ENCODE measurements at places on chromosomes 6 and 20.

- no peak for DNase-seq
These were observed 195.7 kb downstream of the COL19A1 start for GRCh38 chr6:70062010-70062409.

DNA sequence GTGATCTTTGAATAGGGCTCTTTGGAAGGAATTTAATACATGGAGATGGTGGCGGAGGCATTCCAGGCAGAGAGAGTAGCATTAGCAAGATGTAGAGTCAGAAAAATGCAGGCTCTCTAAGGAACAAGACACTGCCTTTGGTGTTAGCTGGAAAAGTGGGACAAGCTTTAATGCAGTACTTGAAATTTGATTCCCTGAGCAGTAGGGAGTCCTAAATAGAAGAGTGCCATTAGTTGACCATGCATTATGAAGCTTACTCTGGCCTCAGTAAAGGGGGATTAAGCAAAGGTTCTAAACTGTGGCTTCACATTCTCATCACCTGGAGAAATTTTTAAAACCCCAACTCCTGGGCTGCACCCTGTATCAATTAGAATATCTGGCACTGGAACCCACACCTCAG lies 494.8 kb upstream of the SOX4 start:
- no peak for DNase-seq

DNA sequence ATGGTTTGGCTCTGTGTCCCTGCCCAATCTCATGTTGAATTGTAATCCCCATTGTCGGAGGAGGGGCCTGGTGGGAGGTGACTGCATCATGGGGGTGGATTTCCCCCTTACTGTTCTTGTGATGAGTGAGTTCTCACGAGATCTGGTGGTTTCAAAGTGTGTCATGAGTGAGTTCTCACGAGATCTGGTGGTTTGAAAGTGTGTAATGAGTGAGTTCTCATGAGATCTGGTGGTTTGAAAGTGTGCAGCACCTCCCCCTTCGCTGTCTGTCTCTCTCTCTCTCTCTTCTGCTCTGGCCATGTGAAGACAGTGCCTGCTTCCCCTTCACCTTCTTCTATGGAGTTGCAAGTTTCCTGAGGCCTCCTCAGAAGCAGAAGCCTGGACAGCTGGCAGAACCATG lies 87.6 kb downstream of the MYLK4 start:
- no peak for DNase-seq

DNA sequence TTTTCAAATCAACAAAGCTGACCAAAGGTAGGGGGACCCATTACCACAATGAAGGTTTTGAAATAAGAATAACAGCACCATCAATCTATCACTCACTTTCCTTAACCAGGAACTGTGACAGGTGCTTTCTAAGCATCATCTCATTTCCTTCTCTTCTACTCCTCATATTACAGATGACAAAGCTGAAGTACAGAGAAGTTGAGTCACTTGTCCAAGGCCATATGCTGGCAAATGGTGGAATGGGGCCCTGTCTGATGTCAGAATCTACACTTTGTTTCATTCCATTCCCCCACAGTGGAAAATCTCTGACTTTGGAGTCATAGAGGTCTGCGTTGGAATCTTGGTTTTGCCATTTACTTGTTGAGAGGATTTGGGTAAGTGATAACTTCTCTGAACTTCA lies 222.5 kb upstream of the LRFN2 start:
- no peak for DNase-seq

DNA sequence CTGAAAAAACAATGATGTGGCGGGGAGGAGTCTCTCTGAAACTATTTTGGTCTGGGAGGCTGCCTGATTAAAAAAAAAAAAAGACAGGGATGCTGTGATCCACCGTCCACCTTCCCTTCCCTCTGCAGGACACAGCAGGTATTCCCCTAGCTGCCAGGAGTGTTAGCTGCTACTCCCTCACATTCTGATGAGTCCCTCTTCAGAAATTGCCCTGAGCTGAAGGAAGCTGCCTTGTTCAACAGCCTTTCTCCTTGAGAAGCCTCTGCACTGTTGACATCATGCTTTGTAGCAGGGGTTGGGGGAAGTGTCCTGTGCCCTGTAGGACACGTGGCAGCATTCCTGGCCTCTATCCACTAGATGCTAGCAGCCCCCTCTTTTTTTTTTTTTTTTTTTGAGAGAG lies 71.7 kb upstream of the ZMYND8 start:
- DNase-seq, result no peak

DNA sequence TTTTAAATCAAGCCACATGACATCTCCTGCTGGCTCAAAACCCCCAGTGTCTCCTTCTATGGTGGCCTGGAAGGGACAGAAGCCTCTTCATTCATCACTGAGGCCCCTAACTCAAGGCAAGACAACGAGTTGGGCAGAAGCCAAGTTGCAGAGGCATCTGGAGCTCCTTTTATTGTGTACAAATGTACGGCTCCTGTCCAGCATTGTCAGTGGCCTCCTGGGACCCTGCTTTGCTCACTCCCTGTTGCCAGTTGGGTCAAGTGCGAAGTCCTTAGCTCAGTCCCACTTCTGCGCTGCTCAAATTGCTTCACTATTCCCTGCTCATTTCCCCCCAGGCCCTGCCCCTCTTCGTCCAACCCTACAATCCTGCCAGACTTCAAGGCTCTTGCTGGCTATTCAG lies 181.2 kb upstream of the PMEPA1 start:
- DNase-seq, result no peak

GRCh38 chr6:38959138-38959537 lies 89.4 kb upstream of the GLP1R start:
- no peak for DNase-seq

- DNase-seq, result no peak
These were observed 172.0 kb downstream of the VEGFA start for GRCh38 chr6:43942011-43942442.

DNA sequence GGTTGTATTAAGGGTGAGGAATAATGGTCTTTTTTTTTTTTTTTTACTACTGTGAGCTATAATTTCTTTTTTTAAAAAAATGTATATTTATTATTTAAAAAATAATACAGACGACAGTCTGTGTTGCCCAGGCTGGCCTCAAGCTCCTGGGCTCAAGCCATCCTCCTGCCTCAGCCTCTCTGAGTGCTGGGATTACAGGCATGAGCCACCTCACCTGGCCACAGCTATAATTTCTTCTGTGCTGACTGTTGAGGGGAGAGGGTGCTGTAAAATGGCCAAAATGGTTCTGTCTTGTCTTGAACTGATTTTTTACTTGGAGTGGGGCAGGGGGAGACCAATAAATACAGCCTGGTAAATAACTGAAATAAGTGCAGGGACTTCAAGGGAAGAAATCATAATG lies 3.6 kb downstream of the SRSF3 start:
- DNase-seq, result peak; percentile 24

GRCh38 chr6:139713900-139714506 lies 339.6 kb upstream of the CITED2 start:
- no peak for DNase-seq

DNA sequence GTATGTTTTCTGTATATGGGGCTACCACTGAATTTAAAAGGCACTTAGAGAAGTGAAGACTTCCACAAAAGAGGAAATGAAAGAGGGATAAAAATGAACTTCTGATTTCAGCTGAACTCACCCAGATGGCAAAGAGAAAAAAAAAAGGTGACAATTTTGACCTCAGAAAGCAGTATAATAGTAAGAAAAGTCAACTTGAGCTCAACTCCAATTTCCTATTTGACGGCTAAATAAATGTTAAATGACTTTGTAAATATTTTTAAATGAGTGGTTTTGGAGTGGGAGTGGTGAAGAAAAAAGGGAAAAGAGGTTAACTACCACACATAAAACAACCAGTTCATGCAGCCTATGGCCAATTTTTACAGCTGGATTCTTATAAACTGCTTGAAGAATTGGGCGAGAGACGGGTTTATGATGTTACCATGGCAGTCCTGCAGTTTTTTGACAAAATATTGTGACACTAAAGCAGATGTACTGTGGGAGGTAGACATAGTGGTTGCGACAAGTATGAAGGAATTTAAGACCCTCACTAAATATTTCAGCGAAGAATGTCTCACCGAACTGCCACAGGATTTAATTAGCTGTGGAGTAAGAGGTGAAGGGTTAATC lies 49.8 kb upstream of the ADTRP start:
- no peak for DNase-seq

DNA sequence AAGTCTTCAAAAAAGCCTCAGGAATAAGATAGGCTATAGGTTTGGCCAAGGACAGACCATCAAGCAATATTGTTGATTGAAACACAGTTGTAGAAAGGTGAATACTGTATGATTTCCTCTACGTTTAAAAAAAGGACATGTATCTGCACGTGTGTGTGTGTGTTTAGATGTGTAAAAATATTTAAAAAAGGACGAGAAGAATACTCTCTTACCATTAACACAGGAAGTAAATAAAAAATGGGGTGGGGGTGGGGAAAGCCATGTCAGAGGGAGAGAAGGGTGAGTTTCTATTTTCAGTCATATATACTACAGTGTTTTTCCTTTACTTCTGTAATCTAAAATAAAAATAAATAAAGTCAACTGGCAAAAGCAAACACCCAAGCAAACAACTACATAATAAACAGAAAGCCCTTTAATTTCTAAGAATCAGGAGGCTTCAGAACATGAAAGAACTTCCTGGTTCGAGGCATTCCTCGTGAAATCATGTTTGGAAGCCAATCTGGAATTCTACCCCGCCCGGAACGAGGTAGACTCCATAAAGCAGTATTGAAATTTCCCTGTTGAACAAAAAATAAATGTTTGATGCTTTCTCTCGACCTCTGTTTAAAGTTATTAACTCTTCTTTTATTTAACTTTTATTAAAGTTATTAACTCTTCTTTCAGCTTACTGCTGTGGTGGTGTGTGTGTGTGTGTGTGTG lies 158.1 kb upstream of the ZNF217 start:
- no peak for DNase-seq

GRCh38 chr6:163332575-163332974 lies 81.9 kb upstream of the QKI start:
- DNase-seq, result no peak

DNA sequence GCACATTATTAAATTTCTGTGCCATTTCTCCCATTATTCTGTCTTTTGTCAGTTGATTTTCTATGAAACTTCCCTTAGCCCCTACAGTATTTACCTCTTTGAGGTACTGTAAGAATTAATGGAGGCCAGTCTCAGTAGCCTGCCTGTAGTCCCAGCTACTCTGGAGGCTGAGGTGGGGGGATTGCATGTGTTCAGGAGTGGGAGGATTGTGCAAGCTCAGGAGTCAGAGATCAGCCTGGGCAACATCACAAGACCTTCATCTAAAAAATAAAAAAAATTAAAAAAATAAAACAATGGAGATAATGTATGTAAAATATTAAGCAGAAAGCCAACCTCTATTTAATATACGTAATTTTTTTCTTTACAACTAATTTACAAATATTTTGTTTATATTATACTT lies 77.8 kb downstream of the OR2B2 start:
- DNase-seq, result no peak

DNA sequence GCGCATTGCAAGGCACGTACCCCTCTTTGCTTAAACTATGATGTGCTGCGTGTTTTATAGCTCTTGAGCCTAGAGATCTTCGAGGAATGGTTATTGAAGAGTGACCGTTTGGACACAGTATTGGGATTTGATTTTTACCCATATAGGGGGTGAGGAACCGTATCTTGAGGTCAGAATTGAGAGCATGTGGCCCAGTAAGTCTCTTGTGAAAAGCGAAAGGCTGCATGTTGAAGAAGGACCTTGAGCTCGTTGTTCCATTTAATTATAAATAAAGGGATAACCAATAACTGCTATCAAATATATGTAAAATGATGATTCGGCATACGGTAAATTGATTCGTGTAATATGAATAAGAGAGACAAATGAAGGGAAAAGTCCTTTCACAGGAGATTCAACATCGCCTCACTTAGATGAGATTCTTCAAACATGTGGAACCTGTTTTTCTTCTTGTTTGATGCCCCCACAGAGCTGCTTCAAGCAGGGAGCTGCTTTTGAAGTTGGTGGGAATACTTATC lies 66.6 kb downstream of the AKAP12 start:
- DNase-seq, result no peak

GRCh38 chr20:58393299-58393698 lies 4.3 kb downstream of the VAPB start:
- no peak for DNase-seq

- no peak for DNase-seq
These were observed 32.2 kb downstream of the RAMACL start for GRCh38 chr6:166554316-166554715.

- DNase-seq, result no peak
These were observed 21.9 kb downstream of the SPATA2 start for GRCh38 chr20:49893242-49894072.

- DNase-seq, result no peak
These were observed 23.5 kb downstream of the IGF2R start for GRCh38 chr6:159992366-159992765.

- no peak for DNase-seq
These were observed 234.4 kb upstream of the HSF2 start for GRCh38 chr6:122165014-122165413.

DNA sequence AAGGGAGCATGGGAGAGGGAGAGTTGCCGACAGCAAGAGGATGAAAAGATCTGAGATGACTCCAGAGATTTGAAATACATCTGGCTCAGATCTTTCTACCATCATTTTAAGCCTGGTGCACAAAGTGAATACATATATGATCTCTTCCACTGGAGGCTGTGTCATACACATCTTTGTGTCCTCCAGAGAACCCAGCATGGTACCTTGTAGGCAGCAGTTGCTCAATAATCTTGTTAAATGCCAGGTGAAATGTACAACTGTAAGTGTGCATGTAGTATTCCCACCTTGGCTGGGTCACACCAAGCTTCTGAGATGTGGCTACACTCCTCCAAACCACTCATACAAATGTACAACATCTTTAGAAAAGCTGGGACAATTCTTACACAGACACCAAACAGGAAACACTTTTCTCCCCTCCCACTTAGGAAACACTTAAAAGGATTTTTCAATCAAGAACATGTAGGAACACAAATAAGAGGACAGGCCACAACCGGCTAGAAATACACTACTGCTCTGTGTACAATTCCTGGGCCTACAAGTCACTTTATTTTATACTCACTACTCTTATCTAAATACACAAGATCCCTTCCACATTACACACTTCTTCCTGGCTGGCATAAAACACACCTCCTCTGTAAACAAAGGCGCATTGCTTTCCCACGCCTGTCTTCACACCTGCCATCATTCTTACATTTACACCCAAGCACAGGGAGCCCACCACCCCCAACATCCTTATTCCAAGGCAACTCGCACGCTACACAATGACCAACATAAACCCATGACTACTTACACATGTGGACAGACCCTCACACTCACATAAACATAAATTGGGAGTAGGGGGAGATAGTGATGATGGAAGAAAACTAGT lies 3.8 kb upstream of the IER3 start:
- no peak for DNase-seq

DNA sequence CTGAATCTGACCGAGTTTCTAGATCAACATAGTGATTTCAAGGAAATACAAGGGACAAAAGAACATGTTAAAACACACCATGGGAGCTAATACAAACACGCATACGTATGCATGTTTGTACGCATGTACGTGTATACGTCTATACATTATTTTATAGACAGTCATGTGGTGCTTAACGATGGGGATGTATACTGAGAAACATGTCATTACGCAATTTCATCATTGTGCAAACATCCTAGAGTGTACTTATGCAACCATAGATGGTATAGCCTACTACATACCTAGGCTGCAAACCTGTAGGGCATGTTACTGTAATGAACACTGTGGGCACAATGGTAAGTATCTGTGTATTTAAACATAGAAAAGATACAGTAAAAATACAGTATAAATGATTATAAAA lies 25.0 kb upstream of the NELFCD start:
- DNase-seq, result no peak
